ENCODE measurements at places on chromosomes 5 and 9.

DNA sequence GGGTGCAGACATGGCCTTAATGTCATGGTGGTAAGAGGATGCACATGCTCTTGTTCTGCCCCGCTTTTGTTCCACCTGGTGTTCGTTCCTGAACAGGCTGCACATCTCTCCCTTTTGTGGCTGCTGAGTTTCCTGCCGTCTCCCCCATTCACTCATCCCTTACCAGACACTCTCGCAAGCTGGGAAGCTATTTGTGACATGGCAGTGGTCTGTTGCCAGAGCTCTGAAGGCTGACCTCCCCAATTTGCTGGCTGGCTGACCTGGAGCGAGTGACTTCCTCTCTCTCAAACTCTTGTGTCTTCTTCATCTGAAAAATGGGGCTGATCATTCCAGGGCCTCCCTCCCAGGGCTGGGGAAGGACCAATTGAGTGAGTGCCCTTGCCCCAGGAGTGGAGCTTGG is 35.9 kb downstream of the HRH2 start:
- DNase-seq, result no peak

DNA sequence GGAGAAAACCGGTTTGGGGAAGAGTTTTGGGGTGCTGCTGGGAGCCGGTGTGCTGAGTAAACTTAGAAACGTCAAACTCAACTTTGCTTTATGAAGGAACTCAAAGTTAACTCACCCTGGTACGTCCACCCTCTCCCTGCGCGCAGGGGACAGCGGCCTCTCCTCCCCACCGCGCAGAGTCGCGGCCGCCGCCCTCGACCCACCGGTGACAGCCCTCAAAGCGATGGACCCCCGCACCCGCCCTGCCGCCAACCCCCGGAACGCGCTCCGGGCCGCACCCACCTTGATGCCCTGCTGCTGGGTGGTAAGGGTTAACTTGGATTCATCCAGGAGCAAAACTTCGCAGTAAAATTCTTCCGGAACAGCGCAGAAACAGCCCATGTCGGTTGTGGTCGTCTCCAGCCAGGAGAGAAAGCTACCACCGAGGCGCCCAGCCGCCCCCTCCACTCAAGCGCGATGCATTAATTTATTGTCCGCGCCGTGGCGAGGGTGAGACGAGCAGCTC is 366 bp downstream of the EPB41L4A start:
- peak; percentile 56 for DNase-seq

DNA sequence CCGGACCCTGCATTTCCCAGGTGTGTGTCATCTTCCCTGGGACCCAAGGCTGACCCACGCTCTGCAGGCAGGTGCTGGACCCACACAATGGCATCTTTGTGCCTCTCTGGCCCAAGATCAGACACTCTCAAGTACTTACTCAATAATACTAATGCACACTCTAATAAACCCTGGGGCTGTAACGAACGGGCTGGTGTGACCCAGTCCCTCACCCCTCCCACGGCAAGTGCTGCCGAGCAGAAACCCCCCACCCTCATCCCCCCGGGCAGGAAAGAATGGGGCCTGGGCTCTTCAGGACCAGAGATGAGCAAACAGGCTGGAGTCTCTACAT is 1.1 kb upstream of the OBP2B start:
- no peak for DNase-seq

GRCh38 chr5:17305017-17305416 is 87.6 kb downstream of the BASP1 start:
- DNase-seq, result no peak

DNA sequence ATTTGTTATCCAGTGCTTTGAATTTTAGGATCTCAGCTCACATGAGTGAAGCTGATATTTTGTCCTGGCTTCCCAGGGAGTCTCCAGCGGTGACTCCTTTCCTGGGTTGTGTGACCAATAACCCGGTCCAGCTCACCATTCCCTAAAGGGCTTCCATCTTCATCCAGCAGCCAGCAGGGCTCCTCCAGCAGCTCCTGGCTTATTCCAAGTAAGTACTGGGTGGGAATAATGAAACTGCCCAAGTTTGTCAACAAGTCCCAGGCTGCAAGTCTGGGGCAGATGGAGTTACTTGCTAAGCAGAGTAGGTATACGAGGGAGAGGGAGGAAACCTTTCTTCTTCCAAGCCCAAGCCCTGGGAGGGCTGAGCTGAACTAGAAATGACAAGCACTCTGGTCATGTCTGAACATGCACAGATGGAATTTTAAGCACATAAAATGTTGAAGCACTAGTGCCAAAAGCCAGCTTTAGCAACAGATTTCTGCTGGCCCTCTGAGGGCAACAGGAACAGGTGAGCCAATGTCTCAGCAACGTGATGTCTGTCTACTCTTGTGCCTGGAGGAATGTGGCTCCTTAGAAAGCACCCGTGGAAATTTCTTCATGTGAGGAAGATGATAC is 153.7 kb upstream of the DAPK1 start:
- no peak for DNase-seq

DNA sequence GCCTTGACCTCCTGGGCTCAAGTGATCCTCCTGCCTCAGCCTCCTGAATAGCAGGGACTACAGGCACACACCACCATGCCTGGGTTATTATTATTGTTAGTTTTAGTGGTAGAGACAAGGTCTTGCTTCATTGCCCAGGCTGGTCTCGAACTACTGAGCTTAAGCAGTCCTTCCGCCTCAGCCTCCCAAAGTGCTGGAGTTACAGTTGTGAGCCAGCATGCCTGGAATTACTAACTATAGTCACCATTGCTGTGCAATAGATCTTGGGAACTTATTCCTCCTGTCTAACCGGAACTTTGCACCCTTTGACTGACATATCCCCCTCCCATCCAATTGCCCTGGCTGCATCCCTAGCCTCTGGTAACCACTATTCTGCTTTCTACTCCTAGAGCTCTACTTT is 3.4 kb downstream of the FAM151B start:
- DNase-seq, result no peak

DNA sequence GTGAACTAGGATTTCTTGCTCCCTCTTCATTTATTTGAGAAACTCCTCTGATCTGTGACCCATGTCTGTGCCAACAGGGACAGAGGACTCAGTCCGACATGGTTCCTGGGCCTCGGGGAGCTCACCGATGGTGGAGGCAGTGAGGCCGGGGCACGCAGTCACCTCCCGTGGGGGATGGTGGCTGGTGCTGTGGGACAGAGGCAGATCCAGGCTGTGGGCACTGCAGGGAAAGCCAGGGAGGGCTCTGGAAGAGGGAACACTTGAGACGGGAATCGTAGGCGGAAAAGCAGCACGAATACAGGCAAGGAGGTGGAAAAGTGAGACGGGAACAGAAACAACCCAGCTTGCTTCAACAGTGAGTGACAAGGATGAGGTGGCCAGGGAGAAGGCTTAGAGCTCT is 127.8 kb downstream of the GABBR2 start:
- no peak for DNase-seq

GRCh38 chr5:168969326-168969886 is 331.5 kb downstream of the SLIT3 start:
- no peak for DNase-seq

DNA sequence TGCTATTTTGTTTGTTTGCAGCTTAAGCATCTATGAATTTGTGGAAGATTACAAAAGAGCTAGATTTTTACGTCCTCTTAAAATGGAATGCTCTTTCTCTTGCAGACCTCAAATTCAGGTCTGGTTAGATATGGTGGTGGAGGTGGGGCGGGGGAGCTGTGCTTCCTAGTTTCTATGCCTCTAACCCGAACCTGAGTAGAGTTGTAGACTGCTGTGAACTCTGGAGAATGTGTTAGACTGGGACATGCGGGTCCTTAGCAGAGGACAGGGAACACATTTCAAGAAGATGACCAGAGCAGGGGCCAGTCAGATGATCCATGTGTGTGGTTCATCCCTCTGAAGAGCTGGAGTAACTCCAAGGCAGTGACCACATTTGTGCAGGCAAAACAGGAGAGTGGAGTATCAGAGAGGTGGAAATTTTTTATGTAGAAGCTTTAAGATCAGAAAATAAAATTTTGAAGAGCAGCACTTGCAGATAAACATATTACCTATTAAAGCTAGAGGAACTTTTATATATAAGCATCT is 154.9 kb downstream of the FAM174A start:
- DNase-seq, result no peak

GRCh38 chr9:7756088-7756487 is 43.5 kb downstream of the DMAC1 start:
- DNase-seq, result peak; percentile 80

DNA sequence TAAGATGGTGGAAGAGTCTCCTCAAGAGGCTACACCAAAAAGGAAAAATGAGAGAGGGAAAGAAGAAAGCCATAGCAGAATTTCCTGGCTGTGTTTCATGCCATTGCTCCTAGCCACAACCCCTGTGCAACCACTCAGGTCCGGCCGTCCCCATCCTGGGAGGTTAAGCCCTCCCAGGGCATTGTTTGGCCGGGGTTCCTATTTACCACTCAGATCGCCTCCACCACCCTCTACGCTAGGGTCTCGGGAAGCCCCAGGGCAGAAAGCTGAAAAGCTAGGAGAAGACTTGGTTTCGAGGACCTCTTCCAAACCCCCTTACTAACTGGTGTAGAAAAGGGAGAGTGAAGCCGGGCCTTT is 715 bp downstream of the RC3H2 start:
- peak; percentile 80 for DNase-seq

GRCh38 chr9:75545287-75545686 is 345.2 kb upstream of the PCSK5 start:
- no peak for DNase-seq

DNA sequence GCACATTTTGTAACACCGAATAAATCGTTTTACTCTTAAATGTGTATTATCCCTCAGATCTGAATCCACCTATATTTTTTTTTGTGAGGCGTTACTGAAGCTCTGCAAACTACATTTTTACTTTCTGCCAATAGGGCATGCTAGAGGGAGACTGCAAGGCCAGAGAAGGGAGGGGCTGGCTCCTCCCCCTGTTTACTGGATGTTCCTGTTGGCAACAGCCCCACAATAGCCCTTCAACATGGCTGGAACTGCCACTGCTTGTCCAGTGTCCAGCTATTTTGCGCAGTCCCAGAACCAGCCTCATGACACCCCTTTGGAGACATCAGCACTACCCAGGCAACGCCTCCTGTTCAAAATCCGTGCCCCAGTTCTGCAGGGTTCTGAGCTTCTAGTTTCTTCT is 85.4 kb upstream of the MIER3 start:
- DNase-seq, result no peak

DNA sequence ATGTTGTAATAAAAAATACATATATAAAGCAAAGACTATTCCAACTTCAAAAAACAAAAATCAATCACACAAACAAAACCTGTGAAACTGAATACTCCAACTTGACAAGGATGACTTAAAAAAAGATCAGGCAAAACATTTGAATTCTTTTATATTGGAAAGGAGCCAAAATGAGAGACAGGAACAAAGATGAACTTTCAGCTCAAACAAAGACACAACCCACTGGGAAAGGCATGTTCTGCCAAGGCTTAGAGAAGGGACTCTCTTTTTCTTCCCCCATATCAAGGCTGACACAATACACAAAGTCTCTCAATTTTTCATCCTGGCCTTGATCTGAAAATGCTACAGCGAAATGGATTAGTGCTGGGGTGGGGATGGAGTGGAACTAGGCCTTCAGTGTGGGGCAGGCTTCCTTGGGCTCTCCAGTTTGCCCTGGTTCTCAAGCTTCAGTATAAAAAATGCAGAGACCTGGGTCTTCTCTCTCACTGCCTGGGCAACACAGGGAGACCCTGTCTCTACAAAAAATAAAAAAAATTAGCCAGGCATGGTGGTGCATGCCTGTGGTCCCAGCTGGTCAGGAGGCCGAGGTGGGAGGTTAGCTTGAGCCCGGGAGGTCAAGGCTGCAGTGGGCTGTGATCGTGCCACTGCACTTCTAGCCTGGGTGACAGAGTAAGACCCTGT is 11.6 kb upstream of the FAM169A start:
- DNase-seq, result no peak

DNA sequence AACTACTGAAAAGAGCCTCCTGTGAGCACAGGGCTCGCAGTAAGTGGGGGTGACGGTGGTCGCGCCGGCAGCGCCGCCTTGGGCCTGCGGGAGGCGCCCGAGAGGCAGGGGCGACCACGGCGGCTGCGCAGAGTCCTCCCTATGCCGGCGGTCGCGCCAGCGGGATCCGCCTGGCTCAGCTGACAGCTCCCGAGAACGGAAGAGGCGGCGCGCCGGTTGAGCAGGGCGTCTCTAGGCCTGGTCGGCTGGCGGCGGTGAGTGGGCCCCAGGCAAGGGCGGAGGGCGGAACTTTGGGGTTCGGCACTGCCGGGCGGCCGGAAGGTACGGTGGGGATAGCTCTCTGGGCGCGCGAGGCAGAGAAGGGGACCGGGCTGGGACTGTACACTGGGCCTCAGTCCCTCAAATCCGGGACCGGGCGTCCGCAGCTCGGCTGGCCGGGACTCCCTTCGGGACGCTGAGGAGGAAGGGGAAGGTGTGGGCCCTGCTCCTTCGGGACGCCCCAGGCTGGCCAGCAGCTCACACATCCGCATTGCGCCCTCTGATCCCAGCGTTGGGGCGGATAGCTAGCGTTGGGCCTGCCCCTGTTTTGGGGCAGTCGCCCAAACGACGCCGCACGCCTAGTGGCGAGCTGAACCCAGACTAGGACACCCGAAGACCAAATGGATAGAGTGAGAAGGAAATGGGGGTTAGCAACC is at the start of gene RNF14:
RNF14 (plus strand) TSS at position 192 of the 695 bp plus-strand sequence. CDS start 4,484 bp downstream, outside the sequence.
- DNase-seq, result peak; percentile 99

DNA sequence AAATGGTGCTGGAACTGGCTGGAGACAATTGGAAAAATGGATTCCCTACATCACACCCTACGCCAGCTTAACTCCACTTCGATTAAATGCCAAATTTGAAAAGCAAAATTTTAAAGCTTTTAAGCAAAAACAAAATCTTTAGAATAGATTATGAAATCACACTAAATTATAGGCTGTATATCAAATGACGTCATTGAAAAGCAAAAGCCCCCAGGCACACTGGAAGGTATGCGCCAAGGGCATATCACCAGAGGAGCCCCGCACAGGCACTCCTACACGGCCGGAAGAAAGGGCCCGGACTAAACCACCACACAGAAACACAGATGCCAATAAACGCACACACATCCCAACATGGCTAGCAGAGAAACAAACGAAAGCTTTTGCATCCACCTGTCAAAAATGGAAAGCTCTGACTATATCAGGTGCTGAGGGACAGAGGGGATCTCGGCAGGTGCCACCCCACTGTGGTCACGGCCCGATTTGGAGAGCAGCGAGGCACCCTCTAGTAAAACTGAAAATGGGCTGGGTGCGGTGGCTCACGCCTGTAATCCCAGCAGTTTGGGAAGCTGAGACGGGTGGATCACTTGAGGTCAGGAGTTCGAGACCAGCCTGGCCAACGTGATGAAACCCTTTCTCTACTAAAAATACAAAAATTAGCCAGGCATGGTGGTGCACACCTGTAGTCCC is 17.0 kb upstream of the MXD3 start:
- no peak for DNase-seq

DNA sequence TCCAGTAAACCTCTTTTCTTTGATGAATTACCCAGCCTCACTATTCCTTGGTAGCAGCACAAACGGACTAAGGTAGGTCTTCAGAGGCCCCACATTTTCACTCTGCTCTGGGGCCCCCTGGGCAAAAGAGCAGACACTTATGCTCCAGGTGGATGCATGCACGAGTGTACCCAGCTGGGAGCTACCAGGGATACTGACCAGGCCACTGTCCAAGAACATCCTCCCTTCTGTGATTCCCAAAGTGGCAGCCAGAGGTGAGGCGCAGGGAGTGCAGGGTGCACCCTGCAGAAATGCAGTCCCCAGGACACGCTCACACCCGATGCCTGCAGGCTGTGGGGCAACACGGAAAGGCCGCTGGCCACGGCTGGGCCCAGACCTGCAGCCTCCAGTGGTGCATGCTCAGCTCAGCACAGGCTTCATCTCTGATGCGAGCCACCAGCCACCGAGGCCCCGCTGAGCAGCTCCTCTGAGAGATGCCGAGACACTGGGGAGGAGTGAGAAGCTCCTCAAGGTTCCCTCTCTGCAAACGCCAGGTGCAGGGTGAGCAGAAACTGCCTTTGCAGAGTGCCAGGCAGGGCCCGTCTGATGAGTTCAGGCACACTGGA is 48.1 kb upstream of the OLFM1 start:
- no peak for DNase-seq
